Glutamatergic neuron (in vitro differentiated cells): ENCODE measurements at places on chromosomes 5 and 9.

- no peak for DNase-seq
Measured at GRCh38 chr5:151474799-151475198, 27.4 kb downstream of the SLC36A1 start.

DNA sequence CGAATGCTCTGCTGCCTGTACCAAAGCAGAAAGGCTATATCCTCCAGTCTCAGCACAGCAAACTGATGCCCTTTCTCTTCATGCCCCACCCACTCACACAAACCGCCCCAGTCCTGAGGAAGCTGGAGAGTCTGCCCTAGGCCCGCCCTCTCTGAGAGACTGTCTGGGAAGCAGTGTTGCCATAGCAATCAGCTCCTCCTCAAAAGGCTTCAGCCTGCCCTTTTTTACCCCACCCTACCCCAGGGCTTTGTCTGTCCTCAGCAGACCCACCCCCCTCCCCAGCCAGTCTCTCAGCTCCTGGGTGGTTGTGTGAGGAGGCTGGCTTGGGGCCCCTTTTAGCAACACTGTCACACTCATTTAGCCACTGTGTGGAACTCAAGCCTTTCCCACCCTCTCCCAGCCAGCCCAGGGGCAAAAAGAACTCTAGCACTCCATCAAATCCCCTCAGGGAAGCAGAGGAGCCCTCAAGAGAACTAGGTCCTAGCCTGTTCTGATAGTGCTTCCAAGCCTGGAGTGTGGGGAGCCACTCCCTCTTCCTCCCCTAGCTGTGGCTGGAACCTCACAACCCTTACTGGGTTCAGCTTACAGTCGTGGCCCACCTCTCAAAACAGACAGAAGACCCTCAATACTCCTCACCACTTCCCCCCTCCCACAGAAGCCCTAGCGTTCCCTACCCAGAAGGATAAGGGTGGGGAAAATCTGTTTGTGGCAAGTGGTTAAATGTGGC lies 1.4 kb downstream of the ATOSB start:
- DNase-seq, result peak; percentile 87

GRCh38 chr9:95003689-95004410 lies 277.4 kb downstream of the AOPEP start:
- peak; percentile 65 for DNase-seq

- no peak for DNase-seq
Measured at GRCh38 chr5:135320718-135321484, 78.1 kb downstream of the MACROH2A1 start.

- no peak for DNase-seq
Measured at GRCh38 chr9:106420511-106420944, 442.4 kb upstream of the ZNF462 start.

DNA sequence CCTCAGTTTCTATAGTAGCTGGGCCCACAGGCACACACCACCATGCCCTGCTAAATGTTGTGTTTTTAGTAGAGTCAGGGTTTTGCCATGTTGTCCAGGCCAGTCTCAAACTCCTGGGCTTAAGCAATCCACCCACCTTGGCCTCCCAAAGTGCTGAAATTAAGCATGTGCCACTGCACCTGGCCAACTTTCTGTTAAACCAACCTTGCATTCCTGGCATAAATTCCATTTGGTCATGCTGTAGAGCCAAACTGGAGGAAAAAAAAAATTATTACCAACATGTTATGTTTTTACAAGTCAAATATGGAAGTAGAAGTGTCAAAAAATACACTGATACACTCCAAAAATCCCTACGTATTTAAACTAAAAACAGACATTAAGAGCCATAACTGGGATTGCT lies 54.1 kb downstream of the ERMP1 start:
- DNase-seq, result no peak

DNA sequence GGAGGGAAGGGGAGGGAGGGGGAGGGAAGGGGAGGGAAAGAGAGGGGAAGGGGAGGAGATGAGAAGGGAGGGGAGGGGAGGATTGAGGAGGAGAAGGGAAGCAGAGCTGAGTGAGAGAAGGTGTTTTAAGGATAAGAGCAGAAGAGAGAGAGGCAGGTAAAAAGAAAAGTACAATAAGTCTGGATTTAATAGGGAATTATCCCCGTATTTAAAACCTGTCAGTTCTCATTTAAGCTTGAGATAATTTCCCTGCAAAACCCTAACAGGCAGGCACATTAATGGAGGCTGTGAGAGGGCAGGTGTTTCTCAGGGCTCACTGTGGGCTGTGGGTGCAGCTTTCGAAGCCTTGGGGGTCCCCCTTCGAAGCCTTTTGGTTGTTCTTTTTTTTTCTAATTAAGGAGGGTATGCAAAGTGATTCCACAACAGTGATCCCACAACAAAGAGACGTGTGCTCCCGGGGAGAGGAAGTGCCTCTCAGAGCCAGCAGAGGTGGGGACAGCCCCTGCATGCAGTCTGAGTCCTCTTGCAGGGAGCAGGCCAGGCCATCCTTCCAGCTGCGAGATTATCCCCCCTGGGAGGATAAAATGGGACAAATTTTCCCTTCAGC lies 317.9 kb upstream of the IRX1 start:
- DNase-seq, result no peak

DNA sequence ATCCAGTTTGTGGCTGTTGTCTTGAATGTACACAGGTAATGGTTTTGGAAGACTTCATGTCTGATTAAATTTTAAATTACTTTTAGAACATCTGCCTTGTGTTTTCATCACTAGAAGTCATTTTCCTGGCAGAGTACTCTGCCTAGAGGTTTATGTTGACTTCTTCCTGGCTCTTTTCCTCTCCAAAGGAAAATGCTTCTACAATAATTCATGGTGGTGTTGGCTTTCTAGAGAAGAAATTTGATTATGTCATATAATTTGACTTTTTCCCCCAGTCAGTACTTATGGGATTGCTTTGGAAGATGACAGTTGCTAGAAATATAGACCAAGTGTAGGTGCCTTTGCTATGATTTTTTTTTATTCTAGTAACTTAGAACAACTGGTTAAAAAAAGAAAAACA lies 46.8 kb downstream of the F2RL2 start:
- no peak for DNase-seq

GRCh38 chr9:123378025-123378424 lies 22.0 kb downstream of the CRB2 start:
- DNase-seq, result no peak

DNA sequence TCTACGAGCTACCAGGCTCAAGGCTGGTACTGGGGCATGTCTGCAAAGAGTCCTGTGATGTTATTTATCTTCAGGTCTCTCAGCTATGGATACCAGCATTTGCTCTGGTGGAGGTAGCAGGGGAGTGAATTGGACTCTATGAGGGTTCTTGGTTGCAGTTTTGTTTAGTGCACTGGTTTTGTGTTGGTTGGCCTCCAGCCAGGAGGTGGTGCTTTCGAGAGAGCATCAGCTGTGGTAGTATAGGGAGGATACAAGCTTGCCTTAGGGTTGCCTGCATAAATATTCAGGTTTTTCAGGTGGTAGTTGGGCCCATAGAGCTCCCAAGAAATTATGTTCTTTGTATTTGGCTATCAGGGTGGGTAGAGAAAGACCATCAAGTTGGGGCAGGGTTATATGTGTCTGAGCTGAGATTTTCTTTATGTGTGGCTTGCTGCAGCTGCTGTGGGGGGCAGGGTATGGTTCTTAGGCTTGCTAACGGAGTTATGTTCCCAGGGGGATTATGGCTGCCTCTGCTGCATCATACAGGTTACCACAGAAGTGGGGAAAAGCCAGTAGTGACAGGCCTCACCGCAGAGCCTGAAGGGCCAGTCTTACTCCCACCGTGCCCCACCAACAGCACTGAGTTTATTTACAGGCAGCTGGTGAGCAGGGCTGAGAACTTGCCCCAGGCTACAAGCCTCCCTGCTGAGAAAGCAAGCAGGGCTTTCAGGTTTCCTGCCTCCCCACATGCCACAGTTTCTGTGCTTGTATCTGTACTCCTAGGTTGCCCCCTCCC lies 9.7 kb upstream of the RIOK2 start:
- DNase-seq, result no peak

DNA sequence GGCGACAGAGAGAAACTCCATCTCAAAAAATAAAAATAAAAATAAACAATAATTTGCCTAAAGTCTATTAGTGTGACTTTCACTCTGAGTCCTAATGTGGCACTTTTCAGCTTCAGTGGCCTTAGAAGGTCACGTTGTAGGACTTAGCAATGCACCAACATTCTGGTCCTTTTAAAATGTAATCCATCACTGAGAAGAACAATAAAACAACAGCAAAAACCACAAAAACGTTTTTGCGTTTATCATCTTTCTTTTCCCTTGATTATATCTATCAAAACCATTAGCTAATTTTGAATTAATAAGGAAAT lies 190.1 kb upstream of the ZNF608 start:
- DNase-seq, result no peak

DNA sequence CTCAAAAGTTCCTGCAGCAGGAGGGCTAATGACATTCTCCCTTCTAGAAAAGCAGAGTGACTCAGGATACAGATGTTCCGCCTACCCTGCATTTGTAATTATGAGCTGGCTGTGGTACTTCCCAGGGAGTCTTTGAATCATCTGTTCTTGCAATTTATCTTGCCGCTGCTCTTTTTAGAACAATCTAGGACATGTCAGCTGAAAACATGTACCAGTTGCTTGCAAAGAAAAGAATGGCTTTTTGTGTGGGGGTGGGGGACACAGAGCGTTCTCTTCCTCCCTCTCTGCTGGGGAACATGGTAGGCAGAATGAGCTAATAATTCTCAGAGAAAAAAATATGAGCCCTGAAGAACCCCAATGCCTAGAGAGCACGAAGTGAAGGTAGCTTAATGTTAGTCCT lies 51.7 kb upstream of the TUT7 start:
- no peak for DNase-seq

DNA sequence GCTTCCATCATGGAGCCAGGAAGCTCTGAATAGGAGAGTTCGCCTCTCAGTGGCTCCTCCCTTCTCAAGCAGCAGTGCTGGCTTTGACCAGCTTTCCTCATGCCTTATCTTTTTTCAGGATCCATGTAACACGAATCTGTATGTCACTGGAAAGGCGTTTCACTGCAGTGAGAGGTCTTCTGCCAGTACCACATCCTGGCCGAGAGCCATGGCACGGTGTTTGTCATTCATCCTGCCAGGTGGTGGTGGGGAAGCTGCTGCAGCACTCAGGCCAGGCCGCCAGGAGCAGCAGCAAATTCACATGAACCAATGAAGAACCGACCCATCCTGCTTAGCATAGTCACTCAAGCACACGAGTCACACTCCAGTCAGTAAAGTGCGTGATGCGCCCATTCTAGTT lies 179.0 kb downstream of the FANCC start:
- no peak for DNase-seq

GRCh38 chr5:10525124-10525495 lies 38.8 kb upstream of the ANKRD33B start:
- DNase-seq, result no peak

DNA sequence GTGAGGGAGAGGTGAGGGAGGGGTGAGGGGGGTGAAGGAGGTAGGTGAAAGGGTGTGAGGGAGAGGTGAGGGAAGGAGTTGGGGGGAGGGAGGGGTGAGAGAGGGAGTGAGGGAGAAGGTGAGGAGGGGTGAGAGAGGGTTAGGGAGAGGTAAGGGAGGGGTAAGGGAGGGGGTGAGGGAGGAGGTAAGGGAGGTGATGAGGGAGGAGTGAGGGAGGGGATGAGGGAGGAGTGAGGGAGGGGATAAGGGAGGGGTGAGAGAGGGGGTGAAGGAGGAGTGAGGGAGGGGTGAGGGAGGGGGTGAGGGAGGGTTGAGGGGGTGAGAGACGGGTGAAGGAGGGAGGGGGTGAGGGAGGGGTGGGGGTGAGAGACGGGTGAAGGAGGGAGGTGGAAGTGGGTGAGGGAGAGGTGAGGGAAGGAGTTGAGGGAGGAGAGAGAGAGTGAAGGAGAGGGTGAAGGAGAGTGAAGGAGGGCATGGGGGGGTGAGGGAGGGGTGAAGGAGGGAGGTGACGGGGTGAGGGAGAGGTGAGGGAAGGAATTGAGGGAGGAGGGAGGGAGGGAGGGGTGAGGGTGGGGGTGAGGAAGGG lies 18.5 kb downstream of the NINJ1 start:
- DNase-seq, result peak; percentile 3

DNA sequence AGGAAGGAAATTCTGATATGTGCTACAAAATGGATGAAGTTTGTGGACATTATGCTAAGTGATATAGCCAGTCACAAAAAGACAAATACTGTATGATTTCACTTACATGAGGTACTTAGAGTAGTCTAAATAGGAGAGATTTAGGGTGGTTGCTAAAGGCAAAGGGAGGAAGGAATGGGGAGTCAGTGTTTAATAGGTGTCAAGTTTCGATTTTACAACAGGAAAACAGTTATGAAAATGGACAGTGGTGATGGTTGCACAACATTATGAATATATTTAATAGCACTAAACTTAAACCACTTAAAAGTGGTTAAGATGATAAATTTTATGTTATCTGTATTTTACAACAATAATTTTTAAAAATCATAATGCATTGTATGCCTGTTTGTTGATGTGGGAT lies 40.4 kb upstream of the ECM2 start:
- DNase-seq, result no peak

DNA sequence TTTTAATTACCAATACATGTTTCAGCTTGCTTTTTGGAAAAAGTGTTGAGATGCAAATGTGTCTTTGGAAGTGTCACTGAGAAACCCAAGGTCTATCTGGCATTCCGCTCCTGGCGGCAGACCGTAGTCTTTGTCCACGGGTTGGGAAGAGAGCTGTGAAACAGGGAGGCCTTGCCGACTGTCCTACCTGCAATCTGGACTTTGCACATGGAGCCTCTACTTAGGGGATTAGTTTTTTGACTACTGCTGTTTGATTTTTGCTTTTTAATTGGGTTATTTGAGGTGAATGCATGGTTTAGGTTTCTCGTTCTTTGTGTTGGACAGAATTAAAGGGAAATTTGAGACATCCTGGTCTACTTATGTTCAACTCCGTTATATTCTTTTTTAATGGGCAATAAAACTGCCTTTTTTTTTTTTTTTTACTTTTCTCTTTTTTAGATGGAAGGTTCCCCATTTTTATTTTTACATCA lies 25.7 kb downstream of the TRIO start:
- no peak for DNase-seq

DNA sequence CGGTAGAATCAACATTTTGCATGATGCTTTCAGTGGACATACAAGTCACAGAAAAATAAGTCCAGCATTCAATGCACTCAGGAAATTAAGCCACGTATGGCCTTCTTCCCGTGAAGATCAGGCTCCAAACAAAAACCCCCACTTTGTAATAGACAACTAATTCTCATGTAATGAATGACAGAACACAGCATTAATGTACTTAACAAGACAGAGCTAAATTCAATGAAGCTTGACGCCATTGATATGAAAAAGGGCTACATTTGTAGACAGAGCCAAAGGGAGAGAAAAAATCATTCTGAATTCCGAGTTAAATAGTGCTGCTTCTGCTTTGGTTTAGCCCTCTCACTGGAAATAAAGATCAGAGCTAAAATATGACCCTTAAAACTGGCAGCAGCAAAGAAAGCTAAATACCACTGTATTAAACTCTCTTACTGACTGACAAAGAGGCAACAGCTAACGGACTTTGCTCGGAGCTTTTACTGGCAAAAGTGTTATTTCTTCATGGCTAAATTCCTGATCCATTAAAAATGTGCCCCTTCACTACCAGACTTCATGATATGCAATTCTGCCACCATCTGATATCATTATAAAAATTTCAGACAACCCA lies 250.5 kb downstream of the BNC2 start:
- no peak for DNase-seq

DNA sequence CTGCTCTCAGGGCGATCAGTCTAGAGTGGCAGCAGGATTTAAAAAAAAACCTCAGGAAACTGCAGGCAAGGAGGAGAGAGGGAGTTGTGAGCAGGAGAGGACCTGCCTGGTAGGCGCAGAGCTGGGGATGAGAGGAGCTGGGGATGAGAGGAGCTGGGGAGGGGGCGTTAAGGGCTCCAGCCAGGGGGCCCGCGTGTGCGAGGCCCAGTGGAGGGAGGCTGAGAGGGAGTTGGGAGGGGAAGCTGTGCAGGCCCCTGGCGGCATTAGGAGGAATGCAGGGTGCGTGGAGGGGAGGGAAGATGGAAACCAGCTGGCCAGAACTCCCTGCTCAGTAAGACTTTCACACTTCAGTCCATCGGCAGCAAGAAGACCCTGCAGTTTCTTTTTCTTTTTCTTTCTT lies 45.2 kb upstream of the HMCN2 start:
- peak; percentile 49 for DNase-seq
